Hepatocyte (in vitro differentiated cells): ENCODE measurements at places on chromosomes 16 and 17.
A peak's percentile ranks its signal among the peaks of the same experiment; 100 is the strongest.

DNA sequence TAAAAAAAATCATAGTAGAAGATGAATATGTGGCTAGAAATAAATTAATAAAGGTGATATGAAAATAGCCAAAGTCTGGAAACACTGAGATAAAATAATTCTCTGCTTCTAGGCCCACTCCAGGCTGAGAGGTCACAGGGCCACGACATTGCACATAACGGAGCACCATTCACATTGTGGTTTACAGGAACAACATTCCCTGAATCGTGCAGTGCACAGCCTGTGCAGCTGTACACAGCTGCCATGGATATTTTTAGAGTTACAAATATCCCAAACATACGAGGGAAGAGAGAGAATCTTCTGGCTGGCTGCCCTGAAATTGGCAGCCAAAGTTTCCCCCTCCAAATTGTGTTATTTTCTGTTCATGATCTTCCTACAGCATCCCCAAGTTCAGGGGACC is 68.8 kb downstream of the GSG1L start:
- no peak for DNase-seq

- no peak for DNase-seq
Observed at GRCh38 chr17:75793460-75793859, 8.9 kb downstream of the UNK start.

DNA sequence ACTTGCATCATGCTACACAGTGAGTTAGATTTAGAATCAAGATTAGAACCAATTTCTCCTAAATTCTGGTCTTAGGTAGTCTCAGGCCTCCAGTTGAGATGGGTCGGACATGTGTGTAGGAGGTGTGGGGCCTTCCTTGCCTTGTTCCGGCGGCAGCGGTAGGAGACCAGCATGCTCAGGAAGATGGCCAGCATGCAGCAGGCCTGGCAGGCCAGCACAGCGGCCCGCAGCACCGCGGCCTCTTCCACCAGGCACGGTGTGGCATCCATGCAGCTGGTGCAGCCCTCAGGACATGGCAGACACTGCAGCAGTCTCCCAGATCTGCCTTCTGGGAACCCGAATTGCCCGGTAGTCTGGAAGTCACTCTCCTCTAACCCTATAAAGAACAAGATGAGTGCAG is 6.9 kb downstream of the GPR179 start:
- no peak for DNase-seq

DNA sequence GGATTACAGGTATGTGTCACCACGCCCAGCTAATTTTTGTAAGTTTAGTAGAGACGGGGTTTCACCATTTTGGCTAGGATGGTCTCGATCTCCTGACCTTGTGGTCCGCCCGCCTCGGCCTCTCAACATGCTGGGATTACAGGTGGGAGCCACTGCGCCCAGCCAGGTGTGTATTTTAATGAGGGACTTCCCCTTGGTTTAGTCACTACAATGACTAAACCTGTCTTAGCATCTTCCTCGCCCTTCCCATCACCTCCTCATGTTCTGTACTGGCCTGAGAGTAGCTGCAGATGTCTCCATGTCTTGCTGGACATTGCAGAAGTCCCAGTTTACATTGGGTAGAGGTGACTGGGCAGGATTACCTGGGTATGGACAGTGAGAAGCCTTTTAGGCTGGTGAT is 9.6 kb downstream of the SLC7A6 start:
- DNase-seq, result no peak

GRCh38 chr17:6067060-6067459 is 3.1 kb upstream of the WSCD1 start:
- DNase-seq, result no peak

DNA sequence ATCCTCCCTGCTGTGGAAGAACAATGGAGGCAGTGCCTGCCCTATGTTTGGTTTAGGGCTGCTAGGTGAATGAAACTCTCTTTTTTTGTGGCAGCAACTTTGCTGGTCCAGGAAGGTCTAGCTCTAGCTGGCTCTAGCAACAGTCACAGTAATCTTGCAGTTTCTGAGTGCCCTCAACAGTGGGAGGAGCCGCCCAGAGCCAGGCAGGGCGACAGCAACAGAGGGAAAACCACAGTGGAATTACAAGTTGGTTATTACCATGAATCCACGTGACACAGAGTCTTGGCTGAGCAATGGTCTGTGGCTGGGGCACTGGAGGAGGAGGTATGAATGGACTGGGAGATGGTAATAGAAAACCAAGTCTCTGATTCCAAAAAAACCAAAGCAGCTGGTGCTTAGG is 10.3 kb downstream of the HSPB9 start:
- no peak for DNase-seq

DNA sequence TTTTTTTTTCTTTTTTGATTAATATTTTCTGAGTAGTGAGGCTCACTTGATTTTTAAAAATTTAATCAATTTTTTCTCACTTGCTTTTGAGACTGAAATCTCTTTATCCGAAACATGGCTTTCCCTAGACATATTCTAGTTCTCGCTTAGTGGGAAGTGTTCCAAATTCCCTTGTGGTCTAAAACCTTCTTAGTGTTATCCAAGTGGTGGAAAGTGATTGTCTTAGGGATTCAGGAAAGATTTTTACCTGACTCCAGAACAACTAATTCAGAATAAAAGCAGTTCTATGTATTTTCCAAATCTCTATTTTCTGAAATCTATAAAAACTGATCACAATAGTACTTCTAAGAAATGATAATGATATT is 178.8 kb downstream of the MAP2K6 start:
- no peak for DNase-seq

DNA sequence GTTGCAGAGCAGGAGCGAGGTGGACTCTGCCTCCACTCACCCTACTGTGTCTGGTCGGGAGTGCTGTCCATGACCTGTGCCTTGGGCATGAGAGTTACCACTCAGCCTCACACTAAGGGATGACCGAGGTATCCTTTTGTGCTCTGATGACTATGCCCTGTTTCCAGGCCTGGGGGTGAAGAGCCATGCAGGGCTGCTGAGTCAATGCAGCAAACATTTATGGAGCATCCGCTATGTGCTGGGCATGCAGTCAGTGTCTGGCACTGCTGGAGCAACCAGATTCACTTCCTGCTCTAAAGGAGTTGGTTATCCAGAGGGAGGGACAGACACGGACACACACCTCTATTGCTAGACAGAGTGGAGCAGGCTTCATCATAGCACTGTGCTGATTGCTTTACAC is 7.6 kb upstream of the HNF1B start:
- DNase-seq, result peak; percentile 26

DNA sequence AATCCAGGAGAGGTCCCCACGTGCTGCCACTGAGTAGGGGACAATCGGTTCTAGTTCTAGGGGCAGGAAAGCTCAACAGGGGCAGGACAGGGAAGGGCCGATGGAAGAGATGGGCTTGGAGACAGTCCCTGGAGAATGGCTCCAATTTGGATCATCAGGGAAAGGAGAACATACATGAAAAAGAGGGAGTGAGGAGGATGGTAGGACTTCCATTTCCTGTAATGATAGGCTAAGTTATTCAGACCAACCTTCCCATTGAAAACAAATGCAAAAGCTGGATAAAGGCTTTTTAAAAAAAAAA is 20.4 kb upstream of the GPATCH8 start:
- no peak for DNase-seq

GRCh38 chr17:49987290-49987585 is 7.8 kb downstream of the DLX3 start:
- no peak for DNase-seq

DNA sequence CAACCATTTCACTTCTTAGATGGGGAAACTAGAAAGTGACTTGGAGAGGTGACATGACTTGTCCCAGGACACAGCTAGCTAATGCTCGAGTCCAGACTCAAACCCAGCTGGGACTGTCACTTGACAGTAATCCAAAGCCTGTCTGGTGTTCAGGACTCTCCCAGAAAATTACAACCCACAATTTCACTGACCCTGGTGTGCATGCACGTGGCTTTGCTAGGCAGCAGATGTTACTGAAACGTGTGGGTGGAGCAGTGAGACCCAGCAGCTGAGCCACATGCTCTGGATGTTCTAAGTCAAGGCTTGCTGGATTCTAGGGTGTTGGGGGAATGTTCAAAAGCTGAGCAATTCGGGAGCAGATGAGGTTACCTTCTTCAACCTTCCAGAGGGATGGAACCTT is 364.6 kb downstream of the GRIN2A start:
- DNase-seq, result no peak

DNA sequence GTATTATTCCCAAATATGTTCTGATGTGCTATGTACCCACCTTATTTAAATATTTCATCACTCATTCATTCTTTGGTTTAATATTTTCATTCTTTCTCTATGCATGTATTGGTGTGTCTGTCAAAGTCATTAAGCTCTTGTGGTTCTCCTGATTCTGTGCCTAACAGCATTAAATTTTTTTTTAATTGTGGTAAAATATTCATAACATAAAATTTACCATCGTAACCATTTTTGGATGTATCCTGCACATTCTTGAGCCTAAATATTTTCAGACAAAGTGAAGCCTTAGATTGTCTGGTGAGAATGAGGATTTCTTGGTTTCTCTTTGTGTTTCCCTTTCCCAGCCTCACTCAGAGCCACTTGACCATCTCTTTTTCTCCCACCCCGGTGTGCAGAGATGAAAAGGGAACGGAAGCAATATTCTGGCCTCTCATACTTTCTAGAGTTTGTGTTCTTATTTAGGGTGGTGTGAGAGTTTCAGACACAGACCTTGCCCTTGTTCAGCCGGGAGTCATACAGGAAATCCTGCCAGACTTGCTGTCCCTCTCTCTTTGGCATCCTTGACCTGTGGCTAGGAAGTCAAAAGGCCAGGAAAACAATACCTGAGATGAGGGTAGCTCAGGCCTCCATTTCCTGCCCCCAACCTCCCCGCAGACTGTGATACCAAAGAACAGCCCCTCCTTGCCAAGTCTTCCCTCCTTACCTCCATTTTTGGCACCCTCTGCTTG is 4.9 kb downstream of the CCL5 start:
- DNase-seq, result no peak

GRCh38 chr16:30697264-30698138 is 1.5 kb upstream of the SRCAP start:
- DNase-seq, result no peak
